ENCODE measurements at places on chromosomes 3 and 15. TPM values are rescaled to one million over a fixed set of nuclear protein-coding genes. Genes with fewer than 3 reads are reported as not detected.

FGF7 gene
- total RNA-seq = 4.5 TPM

- DNase-seq = no peak
Measured at GRCh38 chr15:92011611-92012367, 158.3 kb downstream of the SLCO3A1 start.

ATG7 gene
- 41.0 TPM for total RNA-seq

DNA sequence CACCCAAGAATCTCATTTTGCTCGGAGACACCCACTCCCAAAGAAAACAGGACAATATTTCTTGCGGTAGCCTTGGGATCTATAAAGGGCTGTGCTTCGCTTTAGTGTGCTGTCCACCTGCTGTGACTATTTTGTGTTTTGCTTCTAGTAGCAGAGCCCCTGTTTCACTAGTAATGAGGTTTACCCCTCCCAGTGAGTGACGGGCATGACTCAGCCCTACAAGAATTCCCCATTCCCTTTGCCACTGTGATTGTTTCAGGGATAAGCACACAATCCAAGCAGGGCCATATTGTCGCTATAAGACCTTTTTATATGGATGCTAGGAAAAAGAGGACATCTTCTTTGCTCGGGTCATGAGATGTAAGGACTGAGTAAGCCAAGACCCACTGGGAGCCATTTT lies 62.5 kb upstream of the FOXB1 start:
- DNase-seq = no peak

GRCh38 chr3:197682713-197683112 lies 54.0 kb downstream of the RUBCN start:
- DNase-seq = no peak

- DNase-seq = no peak
Measured at GRCh38 chr15:82916161-82916952, 36.2 kb downstream of the HOMER2 start.

GRCh38 chr3:52093756-52094545 lies 37.6 kb upstream of the DUSP7 start:
- DNase-seq = no peak

GRCh38 chr15:98043160-98044014 lies 82.9 kb downstream of the ARRDC4 start:
- peak; percentile 10 for DNase-seq

SLTM gene
- total RNA-seq = 87.5 TPM

DNA sequence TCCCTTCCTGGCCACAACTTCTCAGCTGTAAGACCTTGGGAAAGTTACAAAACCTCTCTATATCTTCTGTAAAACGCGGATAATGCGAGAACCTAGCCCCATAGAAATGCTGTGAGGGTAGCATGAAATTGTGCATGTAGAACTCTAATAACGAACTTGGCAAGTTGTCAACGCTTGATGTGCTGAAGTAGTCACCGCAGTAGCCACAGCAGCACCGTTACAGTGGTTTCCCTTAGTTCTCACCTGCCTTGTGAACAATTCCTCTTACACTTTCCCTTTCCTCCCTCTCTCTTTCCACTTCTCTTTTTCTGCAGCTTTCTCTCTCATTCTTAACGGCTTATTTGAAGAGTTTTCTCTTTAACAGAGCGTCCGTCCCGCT lies 447 bp upstream of the SHQ1 start:
- no peak for DNase-seq

DNA sequence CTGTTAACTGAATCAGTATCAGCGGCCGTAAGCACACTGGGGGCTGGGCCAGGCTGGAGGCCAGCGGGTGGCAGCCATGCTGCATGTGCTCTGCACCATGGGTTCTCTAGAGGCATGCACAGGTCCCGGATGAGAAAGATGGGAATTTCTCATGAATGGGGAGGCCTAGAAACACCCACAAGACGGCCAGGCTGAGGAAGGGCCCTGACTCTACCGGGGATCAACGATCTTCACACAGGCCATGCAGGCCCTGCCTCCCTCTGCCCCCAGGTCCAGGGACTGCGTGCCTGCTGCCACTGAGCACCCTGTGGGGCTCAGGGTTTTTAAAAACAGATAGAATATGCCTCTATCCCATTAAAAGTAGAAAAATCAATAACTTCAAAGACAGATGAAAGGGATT lies 32.7 kb downstream of the SLC41A3 start:
- no peak for DNase-seq

DNA sequence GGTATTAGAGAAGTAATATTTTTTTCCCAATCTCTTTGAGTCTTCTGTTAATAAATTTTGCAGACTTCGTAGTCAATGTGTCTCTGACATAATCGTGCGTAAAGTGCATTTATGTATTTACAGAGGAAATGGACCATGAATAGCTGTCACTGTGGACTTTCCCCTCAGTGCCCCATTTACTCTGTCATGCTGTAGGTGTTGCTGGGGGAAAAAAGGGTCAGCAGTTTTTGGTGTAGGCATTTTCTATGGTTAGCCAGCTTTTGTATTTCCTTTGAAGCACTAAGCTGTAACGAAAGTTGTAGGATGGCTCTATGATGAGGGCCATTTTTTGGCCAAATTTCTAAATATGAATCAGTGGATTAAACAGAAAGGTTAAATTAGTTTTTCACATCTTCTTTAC lies 598.4 kb downstream of the FGF12 start:
- no peak for DNase-seq

MYO5C gene
- 90.9 TPM for total RNA-seq

DNA sequence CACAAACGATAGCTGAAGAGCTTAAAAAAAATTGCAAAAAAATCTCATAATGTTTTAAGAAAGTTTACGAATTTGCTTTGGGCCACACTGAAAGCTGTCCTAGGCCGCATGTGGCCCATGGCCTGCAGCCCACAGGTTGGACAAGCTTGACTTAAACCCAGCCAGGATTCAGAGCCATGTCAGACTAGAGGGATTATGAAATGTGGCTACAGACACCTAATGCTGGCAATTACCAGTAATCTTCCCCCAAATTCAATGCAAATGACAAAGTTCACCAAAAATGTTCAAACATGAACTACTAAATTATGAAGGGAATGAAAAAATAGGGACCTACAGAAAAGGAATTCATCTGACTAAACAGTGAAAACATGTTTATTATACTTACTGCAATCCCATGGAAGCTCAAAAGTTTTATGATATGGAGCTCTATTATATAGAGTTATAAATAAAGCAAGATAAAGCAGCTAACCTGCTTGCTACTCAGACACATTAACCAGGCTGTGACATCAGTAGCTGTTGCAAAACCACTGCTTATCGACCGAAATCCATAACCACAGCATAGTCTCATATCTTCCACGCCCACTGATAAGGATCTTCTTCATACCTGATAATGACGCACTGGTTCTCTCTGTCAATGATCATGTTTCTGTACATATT lies 49.2 kb downstream of the LDHAL6B start:
- DNase-seq = peak; percentile 73

PRR23A gene
- not detected for total RNA-seq

TMED3 gene
- total RNA-seq = 74.3 TPM

DNA sequence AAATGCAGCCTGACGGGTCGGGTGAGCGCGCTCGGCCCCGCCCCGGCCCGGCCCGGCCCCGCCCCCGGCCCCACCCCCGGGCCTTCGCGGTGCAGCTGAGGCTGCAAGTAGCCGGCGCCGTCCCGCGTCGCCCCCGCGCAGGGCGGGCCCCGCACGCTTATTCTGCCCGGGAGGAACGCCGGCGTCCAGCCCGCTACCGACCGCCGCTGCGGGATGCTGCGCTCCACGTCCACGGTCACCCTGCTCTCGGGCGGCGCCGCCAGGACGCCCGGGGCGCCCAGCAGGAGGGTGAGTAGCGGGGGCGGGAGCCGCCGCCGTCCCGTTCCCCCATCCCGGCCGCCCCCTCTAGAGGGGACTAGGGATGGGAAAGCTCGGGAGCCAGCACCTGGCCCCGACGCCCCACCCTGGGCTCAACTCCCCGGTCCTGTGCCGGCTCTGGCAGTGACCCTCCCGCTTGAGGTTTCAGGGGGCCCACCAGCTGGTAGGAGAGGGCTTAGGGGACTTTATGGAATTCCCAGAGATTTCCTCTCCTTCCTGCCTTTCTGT lies at the start of gene MYZAP:
Gene MYZAP, plus strand, starts transcription at position 83 of the 546 bp plus-strand sequence. Its CDS starts 131 bp downstream, at position 214.
- DNase-seq = peak; percentile 77

SLC6A11 gene
- 0.08 TPM for total RNA-seq

- no peak for DNase-seq
Measured at GRCh38 chr3:194967151-194968117, 281.8 kb downstream of the FAM43A start.

CLEC3B gene
- total RNA-seq = 13.7 TPM

DNA sequence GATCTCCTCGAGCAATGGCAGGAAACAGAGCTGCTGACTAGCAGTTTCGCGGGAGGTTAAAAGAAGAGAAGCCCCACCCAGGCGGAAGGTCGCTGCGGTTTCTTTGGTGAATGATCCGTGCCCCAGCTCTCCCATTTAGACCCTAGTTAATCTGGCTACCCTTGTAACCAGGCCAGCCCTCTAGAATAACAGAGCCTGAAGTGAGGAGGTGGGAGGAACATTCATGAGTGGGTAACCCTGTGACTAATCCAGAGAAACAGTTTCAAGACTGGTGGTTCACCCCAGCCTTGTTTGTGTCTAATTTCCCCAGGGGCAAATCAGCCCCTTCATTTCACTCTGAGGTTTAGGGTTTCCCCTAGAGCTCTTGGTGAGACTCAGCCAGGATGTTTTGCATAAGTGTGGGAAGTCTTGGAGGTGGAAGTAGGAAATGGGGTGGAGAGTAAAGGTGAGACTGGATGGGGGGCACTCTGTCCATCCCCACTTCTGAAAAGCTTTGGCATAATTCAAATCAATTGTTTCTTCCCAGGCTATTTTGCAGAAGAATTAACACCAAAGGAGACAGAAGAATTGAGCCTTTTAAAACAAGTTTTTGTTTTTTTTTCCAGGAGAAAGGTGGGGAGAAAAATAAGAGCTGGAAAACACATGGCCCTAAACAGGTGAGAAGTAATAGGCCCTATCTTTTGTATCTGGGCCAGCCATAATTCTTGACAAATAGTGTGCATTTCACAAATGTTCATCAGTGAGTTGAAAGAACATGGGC lies 303.1 kb downstream of the RPLP1 start:
- DNase-seq = peak; percentile 58

DNA sequence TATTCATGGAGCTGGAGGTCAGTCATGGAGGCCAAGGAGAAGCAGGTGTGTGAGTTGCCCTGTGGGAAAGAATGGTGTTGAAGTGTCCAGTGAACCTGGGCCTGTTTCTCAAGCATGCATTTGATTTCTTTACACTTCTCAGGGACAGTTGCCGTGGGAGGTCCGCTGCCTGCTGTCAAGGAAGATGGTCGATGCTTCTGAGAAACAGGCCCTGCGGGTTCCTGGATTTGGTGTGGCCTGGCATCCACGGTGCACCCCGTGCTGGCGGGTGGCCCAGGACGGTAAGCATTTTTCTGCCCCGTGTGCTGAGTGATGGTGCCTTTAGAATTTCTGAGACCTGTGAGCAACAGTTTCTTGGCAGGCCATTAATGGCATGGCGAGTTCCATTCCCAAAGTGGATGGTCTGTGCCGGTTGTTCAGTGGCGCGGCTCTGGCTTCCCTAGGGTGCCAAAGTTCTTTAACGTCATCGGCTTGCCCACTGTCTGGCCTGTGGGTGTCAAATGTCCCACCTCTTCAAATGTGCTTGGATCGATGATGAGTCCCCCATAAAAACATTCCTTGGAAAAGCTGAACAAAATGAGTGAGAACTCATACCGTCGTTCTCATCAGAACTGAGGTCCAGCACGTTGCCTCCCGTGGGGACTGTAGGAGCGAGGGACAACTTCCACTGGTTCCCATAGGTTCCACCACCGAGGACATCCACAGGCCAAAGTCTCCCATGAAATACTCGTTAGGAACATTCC lies 107.2 kb downstream of the SNRPN start:
- no peak for DNase-seq

- DNase-seq = no peak
Measured at GRCh38 chr3:115843206-115843605, 219.9 kb downstream of the GAP43 start.

EBLN2 gene
- 3.2 TPM for total RNA-seq

LRRC31 gene
- total RNA-seq = 38.5 TPM
